ENCODE measurements at places on chromosomes 5 and 9.

- DNase-seq, result no peak
Measured at GRCh38 chr9:94081864-94082463, 2.3 kb upstream of the PTPDC1 start.

DNA sequence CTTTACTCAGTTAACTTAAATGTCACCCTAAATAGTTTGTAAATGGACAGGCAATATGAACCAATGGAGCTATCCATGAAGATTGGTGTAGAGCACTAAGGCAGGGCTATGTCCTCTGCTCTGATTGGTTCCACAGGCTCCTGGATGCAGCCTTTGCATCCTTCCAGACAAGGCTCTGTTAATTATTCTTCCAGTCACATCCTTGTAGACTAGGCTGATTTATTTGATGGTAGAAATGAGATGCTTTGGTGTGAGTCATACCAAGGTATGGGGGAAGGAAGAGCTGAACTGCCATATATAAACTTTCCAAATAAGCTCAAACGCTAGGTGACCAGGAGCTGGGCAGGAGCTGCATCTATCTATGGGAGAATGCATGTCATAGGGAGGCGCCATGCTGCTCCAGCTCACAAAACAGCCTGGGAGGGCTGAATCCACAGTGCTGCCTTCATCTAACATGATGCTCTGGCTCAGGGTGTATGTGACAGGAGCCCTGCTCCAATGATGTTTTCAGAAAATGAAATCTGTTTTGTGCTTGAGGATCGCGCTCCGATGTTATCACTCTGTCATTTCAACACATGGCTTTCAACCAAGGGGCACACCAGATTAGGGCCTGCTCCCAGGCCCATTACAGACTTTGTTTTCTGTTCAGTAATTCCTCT is 818.0 kb upstream of the ZNF608 start:
- DNase-seq, result no peak

GRCh38 chr5:34043099-34043876 is at the start of gene C1QTNF3:
C1QTNF3 (minus strand) TSS chr5:34043213; CDS start chr5:34043125, 88 bp downstream.
- DNase-seq, result no peak

- DNase-seq, result no peak
Measured at GRCh38 chr5:169945831-169946261, 34.4 kb downstream of the INSYN2B start.

GRCh38 chr9:129437626-129438323 is 183.1 kb downstream of the C9orf50 start:
- DNase-seq, result no peak

DNA sequence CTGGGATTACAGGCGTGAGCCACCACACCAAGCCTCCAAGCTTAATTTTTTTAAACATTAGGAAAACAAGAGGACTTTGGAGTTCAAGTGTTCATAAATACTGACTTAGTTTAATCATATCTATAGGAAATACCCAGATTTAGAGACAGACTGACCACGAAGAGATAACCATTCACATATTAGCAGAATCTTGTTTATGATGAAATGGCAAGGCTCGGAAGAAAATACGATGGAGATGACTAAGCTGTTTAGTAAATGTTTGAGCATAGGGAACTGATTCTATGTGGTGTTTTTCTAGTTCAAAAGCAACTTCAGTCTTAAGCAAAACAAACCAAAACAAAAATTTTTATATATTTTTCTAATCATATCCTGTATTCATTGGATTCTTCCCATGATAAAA is 13.5 kb upstream of the TUSC1 start:
- DNase-seq, result no peak

DNA sequence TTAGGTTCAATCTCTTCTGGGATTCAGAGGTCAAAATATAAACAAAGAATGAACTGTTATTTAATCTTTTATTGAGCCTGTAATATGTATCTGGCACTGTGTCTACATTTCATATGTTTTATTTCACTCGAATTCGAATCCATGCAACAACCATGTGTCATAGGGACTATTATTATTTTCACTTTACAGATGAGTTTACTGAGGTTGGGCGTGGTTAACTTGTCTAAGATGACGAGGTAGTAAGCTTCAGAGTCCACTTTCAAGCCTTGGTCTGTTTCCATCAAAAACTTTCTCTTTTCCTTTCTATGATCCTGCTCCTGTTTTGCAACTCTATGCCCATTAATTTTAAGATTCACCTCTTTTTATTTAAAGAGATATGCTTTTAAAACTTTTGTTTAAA is 55.2 kb upstream of the DMAC1 start:
- DNase-seq, result no peak

GRCh38 chr9:69564557-69564956 is 107.6 kb downstream of the APBA1 start:
- no peak for DNase-seq

DNA sequence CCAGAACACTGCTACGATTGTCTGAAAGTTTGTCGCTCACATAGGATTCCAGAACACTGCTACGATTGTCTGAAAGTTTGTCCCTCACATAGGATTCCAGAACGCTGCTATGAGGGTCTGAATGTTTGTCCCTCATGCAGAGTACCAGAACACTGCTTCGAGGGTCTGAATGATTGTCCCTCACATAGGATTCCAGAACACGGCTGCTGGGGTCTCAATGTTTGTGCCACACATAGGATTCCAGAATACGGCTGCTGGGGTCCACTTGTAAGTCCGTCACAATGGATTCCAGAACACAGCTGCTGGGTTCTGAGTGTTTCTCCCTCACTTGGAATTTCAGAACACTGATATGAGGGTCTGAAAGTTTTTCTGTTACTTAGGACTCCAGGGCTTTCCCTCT is 203.3 kb downstream of the FOXD4L6 start:
- no peak for DNase-seq

DNA sequence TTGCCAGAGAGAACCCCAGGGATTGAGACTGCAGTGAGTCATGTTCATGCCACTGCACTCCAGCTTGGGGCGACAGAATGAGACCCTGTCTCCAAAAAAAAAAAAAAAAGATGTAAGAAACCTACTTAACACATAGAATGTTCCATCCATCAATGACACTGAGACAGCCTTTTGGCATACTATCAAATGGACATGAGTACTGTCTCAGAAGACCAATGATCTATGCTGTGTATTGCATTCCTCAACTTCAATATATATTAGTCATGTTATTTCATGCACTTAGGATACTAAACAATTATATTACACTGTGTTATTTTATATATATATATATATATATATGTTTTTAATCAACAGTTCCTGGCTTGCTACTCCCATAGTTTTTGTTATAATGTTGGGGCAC is 57.1 kb upstream of the ANKH start:
- no peak for DNase-seq

- no peak for DNase-seq
Measured at GRCh38 chr5:969408-969839, 39.2 kb upstream of the NKD2 start.

GRCh38 chr5:90518661-90519060 is 10.7 kb downstream of the LYSMD3 start:
- DNase-seq, result no peak

DNA sequence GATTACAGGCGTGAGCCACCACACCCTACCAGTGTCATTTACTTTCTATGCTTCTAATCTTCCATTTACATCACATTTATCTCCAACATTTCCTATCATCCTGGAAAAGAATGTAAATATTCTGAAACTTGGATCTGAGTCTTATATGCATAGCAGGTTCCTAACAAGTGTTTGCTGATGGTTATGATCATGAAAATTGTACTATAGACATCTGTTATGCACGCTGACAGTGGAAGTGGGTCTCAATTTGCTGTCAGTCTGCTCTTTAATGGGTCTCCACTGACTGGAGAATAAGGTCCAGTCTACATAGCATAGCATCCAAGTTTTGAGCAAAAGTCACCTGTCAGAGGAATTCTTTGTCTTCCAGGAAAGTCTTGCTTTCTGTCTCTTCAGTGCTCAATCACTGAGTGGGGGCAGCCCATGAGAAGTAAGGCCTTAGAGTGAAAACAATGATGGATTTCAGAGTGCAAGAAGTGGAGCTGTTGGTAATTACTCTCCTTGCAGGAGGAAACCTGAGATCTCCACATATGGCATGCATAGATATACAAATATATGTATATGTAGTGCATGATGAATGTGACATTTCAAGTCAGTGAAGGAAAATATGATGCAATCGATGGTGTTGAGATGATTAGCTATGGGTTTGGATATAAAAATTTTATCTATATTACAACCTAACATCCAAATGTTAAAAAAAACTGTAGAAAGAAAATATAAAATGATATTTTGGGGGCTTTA is 29.2 kb upstream of the MSANTD3 start:
- DNase-seq, result no peak

GRCh38 chr5:141515946-141516671 is 27.2 kb downstream of the PCDHGC5 start:
- no peak for DNase-seq

- DNase-seq, result no peak
Measured at GRCh38 chr9:95188459-95188858, 129.1 kb downstream of the FANCC start.

DNA sequence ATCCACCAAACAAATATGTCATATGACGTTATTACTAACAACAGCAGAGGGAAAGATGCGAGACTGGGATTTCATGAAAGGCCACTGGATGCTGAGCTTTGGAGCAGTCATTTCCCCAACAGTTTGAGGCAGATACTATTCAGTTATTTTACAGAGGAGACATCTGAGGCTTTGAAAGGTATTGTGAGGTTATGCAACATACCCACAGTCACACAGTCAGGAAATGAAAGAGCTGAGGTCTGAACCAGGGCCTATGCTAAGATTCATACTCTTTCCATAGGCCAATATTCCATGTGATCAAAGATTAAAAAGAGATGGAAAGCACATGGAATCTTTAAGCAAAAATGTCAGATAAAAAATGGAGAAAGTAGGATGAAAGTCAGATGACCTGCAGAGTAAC is 63.0 kb downstream of the LPAR1 start:
- DNase-seq, result no peak

GRCh38 chr9:125393426-125393825 is 131.8 kb downstream of the GAPVD1 start:
- DNase-seq, result no peak

- DNase-seq, result no peak
Measured at GRCh38 chr9:134350416-134350994, 24.2 kb downstream of the RXRA start.

DNA sequence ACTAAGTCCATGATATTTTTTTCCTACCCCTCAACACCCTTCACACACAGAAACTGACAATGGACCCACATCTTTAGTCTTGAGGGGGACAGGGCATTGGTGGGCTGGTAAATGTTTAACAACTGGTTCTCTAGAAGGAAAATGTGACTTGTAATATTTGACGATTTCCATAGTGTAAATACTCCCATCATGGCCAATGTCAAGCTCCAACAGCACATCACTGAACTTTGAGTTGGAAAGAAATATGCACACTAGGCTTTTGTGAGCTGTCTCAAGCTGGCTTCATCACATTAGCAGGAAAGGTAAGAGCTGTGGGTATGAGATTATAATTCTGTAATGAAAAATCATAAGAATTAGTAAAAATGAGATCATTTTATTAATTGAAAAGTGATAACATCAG is 189.9 kb upstream of the PRLR start:
- DNase-seq, result no peak

DNA sequence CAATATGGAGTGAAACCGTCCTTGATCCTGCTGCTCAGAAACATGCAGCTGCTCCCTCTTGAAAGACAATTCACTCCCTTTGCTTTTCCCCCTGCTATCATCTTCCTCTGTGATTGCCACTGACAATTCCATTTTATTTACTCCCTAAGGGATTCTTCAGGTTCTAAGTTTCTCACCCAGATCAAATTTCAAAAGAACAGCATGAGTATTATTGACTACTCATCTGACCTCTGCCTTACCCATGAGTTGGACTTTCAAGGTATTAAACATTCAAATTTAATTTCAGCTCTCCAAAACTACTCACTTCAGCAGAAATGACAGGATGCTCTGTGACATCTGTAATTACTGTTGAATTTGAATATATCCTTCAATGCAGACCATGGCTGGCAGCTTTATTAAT is 236.5 kb upstream of the HAPLN1 start:
- DNase-seq, result no peak

DNA sequence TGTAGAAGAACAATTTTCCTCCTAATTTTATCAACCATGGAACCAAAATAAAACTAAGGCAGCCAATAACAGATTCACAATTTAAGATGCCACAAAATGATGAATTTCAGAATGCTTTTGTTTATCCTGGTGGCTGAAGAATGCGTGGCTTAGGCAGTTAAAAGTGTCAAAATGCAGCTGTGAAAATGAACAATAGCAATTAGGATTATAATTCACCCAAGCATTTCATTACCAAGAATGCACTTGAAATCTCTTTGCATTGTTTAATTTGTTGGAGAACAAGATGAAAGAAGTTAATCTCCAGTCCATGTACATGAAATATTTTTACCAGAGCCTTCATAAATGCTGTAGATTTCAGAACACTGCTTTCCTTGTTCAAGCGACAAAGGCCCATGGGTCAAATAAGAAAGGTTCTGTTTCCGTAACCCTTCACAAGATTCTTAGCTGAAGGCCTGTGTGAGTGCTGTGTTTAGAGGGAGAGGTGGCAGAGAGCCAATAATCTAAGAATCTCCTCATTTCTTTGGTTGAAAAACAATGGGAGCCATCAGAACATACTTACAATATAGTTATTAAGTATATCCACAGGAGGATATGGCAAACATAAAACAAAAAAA is 39.3 kb downstream of the CLINT1 start:
- no peak for DNase-seq

DNA sequence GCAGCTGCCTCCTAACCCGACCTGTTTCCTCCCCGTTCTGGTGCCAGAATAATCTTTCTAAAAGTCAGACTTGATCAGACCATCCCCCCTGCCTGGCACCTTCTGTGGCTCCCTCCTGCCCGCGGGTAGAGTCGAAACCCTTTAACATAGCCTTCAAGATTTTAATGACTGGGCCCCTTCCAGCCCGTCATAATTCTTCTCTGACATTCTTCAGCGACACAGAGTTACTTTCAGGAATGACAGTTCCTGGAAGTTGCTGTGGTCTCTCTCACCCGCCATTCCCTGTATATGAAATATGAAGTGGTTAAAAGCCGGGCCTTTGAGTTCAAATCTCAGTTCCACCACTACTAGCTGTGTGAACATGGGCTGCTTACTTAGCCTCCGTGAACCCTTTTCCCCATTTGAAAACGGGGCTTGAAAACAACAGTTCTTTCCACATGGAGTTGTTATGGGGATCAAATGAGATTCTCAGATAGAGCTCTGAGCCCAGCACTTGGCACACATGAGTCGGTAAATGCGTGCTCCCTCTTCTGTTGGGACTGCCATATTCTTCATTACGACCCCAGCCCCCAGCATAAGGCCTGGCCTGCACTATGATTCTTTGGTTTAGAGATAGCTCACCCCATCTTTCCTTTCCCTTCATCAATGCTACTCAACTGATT is 737 bp downstream of the NANS start:
- DNase-seq, result no peak

DNA sequence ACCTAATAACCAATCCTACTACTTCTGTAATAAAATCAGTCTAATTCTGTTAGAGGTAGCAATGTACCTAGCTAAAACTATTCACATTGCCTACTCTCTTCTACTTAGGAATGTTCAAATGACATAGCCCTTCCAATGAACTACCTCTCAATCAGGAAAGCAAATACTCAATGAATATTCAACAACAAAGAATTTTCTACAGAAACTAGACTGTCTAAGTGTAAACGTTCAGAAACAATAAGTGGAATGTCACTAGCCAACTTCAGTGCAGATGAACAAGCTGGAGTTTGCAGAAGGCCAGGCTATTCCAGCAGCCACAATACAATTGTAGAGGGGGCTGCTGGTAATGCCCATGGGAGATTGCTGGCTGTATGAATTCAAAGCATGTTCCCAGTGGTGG is 743.2 kb upstream of the CDH10 start:
- DNase-seq, result no peak
